AG04450 (cell line): ENCODE measurements at places on chromosomes 12 and 14. TPM values are rescaled to one million over a fixed set of nuclear protein-coding genes. Genes with fewer than 3 reads are reported as not detected.

Gene TMEM63C
- not detected in 2 replicates for polyA plus RNA-seq

Gene SLC25A47
- polyA plus RNA-seq: not detected in 2 replicates

Gene ESR2
- polyA plus RNA-seq: 0.04 and 0.06 TPM in 2 replicates

GRCh38 chr14:96206461-96206860 lies 1.8 kb downstream of the BDKRB2 start:
- no peak for DNase-seq

DNA sequence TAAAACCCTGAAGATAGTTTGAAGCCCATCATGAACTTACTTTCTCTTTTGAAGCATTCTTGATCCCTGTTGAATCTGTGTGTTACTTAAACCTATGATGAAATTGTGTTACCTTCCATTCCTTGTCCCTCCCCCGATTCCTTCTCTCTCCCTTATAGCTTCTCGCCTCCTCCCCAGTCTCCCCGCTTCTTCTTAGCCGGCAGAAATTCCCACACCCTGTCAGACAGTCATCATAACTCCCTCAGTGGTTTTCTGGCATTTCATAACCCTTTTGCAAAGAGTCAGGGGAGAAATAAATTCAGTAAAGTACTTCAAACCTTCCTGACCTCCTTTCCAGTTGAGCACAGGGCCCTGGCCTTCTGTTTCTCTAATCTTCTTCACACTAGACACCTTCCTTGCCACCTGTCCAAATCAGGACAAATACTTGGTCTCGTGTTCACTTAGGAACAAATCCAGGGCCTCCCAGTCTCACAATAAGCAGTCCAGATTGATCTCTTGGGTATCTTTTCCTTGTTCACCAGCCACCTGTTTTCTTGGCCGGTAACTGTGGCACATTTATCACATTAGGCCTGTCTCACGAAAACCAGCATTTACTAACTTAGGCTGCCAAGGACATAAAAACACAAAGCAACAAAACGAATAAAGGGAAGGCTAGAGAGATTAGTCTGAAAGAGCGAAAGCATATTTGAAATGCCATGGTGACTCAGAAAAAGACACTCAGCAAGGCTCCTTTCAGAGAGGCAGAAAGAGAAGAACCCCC lies 355.9 kb downstream of the TMTC2 start:
- DNase-seq: no peak
